Glutamatergic neuron (in vitro differentiated cells): ENCODE measurements at places on chromosomes 3 and 15. TPM values are rescaled to one million over a fixed set of nuclear protein-coding genes. Genes with fewer than 3 reads are reported as not detected.
A peak's percentile ranks its signal among the peaks of the same experiment; 100 is the strongest.

- no peak for DNase-seq
Measured at GRCh38 chr3:14770591-14770990, 48.2 kb upstream of the FGD5 start.

DNA sequence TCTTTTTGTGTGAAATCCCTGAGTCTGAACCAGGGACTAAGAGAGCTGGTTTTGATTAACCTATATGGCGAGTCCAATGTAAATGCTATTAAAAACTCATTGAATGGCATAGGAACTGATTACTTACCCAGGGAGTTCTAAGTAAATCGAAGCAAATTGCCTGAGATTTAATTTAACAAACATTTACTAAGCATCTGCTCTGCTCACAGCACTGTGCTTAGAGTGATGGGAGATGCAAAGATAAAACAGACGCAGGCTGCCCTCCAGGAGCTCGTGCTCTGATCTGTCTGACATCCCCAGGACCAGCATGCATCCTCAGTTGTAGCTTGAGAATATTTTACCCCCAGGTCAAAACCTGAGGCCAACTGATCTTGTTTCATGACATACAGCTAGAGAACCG lies 247.9 kb downstream of the NR2F2 start:
- DNase-seq = no peak

- DNase-seq = no peak
Measured at GRCh38 chr3:195524171-195524896, 18.8 kb downstream of the PPP1R2 start.

- DNase-seq = peak; percentile 71
Measured at GRCh38 chr3:52480768-52481715, 14.1 kb upstream of the STAB1 start.

GRCh38 chr3:189003410-189003809 lies 168.4 kb upstream of the TPRG1 start:
- no peak for DNase-seq

DNA sequence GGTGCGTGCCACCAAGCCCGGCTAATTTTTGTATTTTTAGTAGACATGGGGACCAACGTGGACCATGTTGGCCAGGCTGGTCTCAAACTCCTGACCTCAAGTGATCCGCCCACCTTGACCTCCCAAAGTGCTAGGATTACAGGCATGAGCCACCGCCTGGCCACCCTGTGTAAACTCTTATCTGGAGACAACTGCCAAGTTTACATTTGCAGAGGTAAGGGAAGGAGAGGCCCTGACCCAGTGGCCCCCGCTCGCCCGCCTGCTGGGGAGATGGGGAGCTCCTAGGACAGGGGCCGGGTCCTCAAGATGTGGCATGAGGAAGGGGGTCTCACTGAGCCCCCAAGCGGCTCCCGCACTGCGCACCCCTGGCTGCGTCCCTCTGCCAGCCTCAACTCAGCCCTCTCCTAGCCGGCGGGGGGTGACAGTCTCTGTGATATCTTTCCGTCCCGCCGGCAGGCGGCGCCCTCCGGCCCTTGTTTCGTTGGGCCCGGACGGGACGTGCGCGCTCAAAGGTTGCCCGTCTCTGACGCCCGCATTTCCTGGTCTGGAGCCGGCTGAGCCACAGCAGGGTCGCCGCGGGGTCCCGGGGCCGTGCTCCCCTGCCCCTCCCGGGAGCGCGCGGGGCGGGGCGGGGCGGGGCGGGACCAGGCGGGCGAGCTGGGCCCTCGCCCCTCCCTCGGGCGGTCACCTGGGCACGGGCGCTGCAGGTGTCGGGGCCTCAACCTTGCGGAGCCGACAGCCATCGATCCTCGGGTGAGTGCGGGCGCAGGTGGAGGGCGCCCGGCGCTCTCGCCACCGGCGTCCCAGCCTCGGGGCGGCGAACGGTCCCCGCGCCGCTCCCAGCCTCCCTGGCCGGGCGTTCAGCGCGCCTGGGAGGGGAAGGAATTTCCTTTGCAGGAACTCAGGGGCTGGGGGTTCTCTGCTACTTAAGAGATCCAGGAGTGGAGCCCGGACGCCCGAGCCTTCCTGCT lies at the start of gene GPR160:
Gene GPR160 (plus strand): TSS at position 533 of the 971 bp plus-strand sequence. CDS start 45,978 bp downstream, outside the sequence.
- peak; percentile 74 for DNase-seq

- no peak for DNase-seq
Measured at GRCh38 chr15:98405013-98405412, 243.3 kb upstream of the IGF1R start.

DNA sequence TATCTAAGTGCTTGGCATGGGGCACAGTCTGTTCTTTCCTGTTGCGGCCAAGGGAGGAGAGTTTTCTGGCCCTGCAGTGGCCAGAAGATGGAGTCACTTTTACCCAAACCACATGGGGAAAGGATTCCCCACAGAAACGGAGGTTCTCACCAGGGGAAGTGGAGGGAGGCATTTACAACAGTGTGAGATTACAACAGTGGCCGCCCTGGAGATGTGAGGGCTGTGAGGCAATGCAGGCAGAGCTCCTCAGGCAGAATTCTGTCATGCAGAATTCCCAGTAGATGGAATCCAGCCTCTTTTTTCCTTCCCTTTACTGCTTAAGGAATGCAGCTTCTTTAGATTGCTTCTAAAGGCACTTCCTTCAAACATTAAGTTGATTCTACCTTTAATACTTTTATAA lies 83.1 kb downstream of the CACNA1D start:
- no peak for DNase-seq

GRCh38 chr3:134430174-134430573 lies 55.6 kb downstream of the ANAPC13 start:
- no peak for DNase-seq

GRCh38 chr15:69987492-69988489 lies 109.9 kb downstream of the TLE3 start:
- no peak for DNase-seq

The PLXNA1 gene
- total RNA-seq = 110 TPM

The B3GALNT1 gene
- total RNA-seq = 2.6 TPM

The BSN gene
- 46.9 TPM for total RNA-seq

The MAP6D1 gene
- 10.2 TPM for total RNA-seq
